DMS 273 treated with DMSO at 0.1 percent for 48 hours (cell line): ENCODE measurements at places on chromosomes 2 and 18.
A peak's percentile ranks its signal among the peaks of the same experiment; 100 is the strongest.

GRCh38 chr2:170361090-170361936 is 183.4 kb downstream of the MYO3B start:
- peak; percentile 22 for DNase-seq

GRCh38 chr2:54522624-54523281 is 66.6 kb downstream of the SPTBN1 start:
- DNase-seq = no peak

- no peak for DNase-seq
Measured at GRCh38 chr2:216221811-216222210, 112.7 kb downstream of the XRCC5 start.

- no peak for DNase-seq
Measured at GRCh38 chr2:24132543-24132942, 9.3 kb downstream of the FAM228B start.

DNA sequence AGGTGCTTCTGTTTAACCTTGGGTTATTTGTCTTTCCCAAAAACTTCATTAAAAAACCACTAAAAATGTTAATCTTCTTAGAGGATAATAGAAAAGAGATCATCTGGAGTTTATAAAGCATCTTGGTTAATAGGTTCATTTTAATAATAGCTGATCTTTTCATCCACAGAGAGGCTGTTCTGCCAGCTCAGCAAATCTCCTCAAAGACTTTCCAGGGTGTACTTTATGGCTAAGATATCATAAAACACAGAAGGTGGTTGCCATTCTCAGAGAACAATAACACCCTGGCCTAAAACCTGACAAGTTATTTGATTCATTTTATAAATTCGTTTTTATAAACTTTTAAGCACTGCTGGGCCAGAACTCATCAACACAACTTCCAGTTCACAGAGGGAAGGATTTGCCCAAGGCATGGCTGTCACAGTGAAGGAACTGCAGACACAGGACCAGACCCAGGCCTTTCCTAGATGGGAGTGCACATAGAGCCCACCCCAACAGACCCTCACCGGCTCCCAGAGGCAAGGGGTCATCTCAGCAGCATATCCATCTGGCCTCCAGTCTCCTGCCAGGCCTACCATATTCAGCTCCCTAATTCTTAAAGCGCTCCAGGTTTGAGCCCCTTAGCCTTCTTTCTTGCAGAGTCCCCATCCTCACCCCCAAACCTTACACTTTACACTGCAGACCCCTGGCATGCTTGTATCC is 203.4 kb upstream of the RAB6C start:
- no peak for DNase-seq

- DNase-seq = no peak
Measured at GRCh38 chr2:11513319-11513718, 20.5 kb upstream of the GREB1 start.

DNA sequence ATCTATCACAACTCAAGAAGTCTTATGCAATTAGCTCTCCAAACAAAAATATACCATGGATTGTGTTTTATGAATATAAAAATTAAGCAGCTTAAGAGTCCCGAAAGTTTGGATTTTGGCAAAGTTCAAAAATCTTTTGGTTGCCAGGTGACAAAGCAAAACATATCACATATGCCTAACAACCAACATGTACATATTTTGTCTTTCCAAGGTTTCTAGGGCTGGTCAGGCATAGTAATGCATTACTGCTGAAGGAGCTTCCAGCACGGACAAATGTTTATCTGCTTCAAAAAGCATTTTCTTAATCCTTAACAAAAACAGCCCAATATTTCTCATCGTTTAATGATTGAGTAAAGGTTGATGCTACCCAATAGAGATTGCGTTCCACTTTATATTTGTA is 1327.1 kb upstream of the ZEB2 start:
- DNase-seq = no peak

GRCh38 chr2:199977984-199978415 is 22.6 kb downstream of the MAIP1 start:
- DNase-seq = no peak

DNA sequence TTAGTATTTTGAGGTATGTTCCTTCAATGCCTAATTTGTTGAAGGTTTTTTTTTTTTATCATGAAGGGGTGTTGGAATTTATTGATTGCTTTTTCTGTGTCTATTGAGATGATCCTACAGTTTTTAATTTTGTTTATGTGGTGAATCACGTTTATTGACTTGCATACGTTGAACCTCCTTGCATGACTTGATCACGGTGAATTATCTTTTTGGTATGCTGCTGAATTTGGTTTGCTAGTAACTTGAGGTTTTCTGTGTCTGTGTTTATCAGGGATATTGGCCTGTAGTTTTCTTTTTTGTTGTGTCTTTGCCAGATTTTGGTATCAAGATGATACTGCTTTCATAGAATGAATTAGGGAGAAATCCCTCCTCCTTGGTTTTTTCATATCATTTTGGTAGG is 23.9 kb downstream of the CLIP4 start:
- no peak for DNase-seq

- no peak for DNase-seq
Measured at GRCh38 chr2:205387350-205388055, 294.8 kb upstream of the NRP2 start.

- no peak for DNase-seq
Measured at GRCh38 chr18:29434650-29435049, 1257.7 kb upstream of the CDH2 start.

GRCh38 chr2:88110830-88111229 is 17.0 kb downstream of the FABP1 start:
- DNase-seq = no peak

DNA sequence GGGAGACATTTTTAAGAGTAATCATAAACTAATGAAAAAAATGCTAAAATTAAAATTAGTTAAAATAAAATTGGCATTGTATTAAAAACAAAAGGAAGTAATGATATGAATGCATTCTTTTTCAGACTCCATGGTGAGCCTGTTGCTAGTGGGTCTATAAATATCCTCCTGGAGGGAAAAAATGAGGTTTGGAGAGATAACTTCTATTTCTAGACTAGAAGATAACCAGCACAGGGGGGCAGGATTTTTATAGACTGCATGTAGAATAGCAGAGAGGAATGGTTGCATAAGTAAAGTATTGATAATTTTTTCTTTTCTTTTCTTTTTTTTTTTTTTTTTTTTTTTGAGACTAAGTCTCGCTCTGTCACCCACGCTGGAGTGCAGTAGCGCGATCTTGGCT is 835.8 kb upstream of the VRK2 start:
- no peak for DNase-seq

GRCh38 chr2:11722292-11723060 is 24.0 kb upstream of the LPIN1 start:
- DNase-seq = no peak

- no peak for DNase-seq
Measured at GRCh38 chr2:202049840-202050239, 16.2 kb downstream of the FZD7 start.
